Cardiac septum (tissue), 1 donor: ENCODE measurements at places on chromosomes 6 and 20.

DNA sequence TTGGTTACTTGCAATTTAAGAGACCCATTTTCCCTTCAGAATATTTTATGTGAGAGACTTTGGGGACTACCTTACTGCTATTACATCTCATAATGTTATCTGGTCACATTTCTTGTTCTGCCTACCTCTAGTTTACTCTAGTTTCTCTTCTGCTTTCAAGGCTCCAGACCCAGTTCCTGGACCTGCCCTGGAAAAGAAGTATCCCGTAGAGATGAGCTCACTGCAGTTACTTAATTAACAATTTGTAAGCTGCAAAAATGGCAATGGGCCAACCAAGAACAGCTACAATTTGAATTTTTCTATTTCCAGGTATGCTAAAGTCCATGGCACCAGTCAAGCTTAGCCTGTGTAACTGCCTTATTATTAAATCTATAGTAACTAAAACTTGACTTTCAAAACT lies 25.0 kb downstream of the TAB2 start:
- no peak for DNase-seq

DNA sequence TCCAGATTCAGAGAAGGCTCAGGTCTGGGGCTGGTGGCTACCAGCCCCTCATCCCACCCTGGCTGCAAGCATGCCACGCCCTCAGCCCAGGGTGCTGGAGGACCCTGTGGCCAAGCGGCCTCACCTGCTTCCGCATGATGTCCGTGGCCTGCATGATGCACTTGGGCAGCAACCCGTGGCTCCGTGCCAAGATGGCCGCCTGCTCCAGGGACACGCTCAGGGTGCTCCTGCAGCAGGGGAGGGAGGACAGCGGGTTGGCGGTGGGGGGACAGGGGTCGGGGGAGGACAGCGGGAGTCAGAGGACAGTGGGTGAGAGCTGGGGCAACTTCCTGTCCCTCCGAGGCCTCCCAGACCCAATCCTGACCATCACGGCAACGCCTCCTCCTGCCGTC lies 200.1 kb downstream of the PREX1 start:
- DNase-seq = no peak

GRCh38 chr6:12436683-12437082 lies 146.5 kb downstream of the EDN1 start:
- no peak for DNase-seq

- DNase-seq = no peak
Measured at GRCh38 chr6:122780114-122780513, 598 bp downstream of the FABP7 start.
